ENCODE measurements at places on chromosomes 11 and 22.

DNA sequence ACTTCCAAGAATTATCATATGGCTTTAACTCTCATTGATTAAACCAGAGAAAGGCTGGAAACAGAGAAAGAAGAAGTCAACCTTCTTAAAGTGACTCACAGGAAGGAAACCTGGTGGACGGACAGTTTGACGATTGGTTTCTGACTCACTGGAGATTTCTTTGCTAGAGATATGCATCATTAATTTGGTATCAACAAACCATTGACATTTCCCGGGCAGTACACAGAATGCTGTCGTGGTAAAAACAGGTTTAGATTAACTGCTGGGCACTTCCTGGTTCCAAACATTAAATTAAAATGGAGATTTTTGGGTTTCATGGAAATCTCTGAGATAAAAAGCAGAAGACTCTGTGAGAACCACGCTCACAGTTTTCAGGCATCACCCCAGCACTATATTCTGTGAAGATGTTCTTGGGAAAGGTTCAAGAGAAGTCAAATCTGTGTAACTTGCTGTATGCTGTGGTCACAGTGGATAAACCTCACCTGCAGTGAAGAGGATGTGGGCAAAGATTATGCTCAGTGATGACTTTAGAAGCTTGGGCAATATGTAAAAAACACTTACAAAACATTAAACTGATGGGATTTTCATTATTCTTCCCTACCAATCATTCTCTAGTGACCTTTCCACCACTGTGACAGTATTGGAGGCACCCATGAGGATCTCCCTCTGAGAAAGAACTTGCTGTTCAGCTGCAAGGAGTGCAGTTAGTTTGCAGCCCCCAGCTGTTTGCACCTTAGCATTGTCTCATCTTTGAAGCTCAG is 61.1 kb upstream of the CD44 start:
- no peak for DNase-seq

GRCh38 chr22:37508431-37508992 is 10.7 kb downstream of the CARD10 start:
- DNase-seq, result no peak

- no peak for DNase-seq
Measured at GRCh38 chr11:66933531-66933930, 24.7 kb downstream of the PC start.

DNA sequence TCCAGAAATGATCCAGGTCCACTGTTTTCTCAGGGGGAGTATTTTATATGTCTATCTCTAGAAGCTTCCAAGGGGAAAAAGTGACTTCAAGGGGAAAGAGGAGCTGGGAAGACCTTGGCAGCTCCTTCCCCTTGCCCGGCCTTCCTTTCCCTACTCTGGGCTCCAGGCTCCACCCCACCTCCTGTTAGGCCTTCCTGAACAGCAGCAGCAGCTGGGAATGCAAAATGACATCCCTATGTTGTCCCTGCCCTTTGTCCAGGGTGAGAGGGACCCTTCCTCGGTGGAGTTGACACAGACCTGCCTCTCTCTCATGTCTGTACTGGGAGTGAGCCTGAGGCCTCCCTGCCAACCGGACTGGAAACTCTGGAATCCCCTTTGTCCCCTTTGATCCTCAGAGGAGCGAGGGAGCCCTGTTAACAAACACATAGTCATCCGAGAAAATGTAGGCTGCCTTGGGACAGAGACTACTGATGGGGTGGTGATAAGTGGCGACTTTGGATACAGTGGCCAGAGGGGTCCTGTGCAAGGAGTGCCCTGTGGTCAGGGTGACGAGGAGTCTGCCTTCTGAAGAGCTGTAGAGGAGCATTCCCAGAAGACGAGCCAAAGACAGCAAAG is 9.0 kb upstream of the MALAT1 start:
- no peak for DNase-seq

DNA sequence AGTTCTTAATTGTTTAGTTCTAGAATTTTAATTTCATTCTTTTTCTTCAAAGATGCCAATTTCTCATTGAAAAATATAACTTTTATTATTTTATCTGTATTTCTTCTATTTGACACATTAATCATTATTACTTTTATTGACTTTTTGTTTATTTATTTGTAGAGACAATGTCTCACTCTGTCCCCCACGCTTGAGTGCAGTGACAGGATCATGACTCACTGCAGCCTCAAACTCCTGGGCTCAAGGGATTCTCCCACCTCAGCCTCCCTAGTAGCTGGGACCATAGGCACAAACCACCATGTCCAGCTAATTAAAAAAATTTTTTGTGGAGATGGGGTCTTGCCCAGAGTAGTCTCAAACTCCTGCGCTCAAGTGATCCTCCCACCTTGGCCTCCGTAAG is 30.3 kb upstream of the FBLN1 start:
- no peak for DNase-seq

DNA sequence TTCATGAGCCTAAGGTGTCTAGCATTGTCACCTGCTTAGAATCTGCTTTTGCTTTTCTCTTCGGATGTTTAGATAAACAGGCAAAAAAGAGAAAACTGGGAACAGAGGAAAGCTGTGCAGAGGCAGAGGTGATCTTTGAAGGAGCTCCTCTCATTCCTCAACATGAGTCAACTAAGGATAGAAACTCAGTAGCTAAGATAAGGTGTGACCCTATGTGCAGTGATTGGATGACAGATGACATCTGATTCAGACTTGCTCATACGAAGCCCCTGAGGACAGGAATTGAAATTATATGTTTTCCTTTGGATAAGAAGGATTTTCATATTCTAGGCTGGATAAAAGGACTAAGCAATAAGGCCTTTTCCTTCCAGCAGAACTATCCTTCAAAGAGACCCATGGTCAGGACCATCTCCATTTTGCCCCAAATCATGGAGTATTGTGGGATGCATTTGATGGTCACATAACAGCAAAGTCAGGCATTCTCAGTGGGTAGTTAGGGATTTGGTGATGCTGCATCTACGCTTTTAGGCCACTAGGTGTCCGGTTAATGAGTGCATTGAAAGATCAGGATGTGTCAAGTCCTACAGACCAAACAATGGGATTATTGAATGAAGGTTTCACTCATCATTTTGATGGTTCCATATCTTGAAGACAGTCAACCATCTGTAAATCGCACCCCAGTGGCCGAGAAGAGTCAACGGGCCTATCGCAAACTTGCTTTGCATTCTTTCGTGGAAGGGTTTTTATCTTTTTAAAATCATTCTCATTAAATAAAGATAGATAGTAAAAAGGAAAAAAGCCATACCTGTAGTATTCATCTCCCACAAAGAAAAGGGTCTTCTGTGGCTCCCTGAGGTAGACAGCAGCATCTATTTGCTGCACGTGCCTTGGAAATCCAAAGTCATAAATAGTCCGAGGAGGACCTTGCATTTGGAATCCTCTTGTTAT is 32.2 kb downstream of the MMP20 start:
- DNase-seq, result no peak

- DNase-seq, result peak; percentile 20
Measured at GRCh38 chr11:119907878-119908572, 179.0 kb upstream of the NECTIN1 start.

DNA sequence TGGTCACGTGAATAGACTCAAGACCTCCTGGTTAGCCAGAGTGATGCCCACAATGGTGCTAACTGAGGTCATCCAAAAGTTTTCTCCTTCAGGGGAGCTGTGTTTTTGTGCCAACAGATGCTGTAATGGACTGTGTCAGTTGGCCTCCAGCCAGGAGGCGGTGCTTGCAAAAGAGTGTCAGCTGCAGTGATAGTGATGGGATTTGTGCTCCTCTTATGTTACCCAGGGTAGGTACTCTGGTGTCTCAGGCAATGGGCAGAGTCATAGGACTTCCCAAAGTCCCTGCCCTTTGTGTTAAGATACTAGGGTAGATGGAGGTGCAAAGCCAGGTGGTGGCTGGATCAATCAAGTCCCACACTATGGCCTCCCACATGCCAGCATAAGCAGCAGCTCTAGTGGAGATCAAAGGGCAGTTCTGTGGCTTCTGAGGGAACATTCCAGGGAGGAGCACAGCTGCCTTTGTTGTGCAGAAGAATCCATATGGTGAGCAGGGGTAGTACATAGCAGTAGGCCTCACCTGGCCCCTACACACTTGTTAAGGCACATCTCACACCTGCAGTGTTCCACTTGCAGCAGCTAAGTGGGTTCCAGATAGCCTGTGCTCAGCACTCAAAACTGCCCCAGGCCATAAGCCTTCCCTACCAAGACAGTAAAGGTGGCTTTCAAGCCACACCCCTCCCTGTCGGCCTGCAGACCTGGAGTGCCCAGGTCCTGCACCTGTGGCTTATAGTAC is 9.4 kb upstream of the FANCF start:
- no peak for DNase-seq

GRCh38 chr11:10032935-10033334 is 261.1 kb downstream of the SBF2 start:
- no peak for DNase-seq
